Activated CD8-positive, alpha-beta memory T cell treated with anti-CD3 and anti-CD28 coated beads, Interleukin-2, amount 50 U/mL, for 4 hours (primary cell): ENCODE measurements at places on chromosomes 16 and 17.

GRCh38 chr17:28170771-28171170, 128.3 kb downstream of the NLK start:
- no peak for DNase-seq

GRCh38 chr16:17365211-17365541, 105.6 kb downstream of the XYLT1 start:
- no peak for DNase-seq

DNA sequence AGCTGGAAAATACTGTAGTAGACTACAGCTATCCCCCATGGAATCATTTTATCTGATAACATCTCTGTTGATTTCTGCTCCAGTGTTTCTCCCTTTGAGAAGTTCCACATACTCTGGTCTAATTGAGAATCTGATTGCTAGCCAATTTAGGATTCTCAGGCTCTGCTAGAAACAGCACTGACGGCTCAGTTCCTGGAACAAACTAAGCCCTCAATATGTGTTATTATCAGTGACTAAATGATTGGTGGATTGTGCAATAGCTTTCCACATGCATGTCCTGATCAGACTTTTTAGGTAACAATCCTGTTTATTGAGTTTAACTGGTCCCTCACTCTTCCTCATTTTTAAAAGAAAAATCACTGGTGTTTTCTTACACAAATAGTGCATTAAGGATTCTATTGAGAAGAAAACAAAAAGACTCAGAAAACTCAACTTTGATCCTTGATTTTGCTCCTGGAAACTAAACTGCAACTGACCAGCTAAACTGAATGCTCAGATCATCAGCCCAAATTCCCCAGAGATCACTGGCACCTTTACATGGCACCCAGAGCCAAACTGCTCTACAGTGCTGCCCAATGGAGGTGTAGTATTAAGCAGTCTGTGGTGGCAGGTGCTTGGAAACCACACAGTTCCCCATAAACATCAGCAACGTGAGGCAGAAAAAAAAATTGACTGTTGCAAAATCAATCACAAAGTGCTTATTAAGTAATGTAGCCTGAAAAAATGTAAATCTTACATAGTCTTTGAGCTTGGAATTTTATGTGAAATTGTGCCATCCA, 423.7 kb downstream of the TOX3 start:
- DNase-seq = no peak

- no peak for DNase-seq
Measured at GRCh38 chr17:67680445-67681224, 37.1 kb upstream of the NOL11 start.

DNA sequence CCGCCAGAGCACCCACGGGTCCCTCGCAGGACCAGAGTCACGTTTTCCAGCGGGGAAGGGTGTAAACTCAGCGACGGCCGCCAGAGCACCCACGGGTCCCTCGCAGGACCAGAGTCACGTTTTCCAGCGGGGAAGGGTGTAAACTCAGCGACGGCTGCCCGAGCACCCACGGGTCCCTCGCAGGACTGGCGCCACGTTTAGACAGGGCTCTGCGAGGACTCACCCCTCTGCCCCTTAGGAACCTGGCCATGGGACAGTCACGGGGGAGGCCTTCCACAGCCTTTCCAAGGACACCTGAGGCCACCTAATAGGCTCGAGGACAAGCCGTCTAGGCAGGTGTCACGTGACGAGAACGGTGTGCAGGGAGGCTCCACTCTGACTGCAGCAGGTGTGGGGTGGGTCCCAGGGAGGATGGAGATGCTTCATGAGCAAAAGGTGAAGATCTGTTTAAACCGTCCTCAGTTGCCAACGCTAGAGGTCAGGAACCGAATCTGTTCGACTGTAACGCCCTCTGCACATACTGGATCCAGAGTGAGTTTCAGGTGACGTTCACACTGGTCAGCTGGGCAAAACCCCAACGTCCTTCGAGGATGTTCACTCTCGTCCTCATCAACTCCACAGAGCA, 48.0 kb upstream of the METRNL start:
- no peak for DNase-seq

DNA sequence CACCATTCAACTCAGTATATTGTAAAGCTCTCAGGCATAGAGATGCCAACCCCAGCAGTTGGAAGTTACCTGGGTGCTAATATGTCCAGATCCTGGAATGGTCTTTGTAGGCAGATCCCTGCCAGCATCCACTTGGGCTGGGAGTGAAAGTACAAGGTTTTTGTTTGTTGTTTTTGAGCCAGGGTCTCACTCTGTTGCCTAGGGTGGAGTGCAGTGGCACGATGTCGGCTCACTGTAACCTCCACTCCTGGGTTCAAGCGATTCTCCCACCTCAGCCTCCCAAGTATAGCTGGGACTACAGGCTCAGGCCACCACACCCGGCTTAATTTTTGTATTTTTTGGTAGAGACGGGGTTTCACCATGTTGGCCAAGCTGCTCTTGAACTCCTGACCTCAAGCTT, 177.6 kb downstream of the IRF8 start:
- DNase-seq = no peak

DNA sequence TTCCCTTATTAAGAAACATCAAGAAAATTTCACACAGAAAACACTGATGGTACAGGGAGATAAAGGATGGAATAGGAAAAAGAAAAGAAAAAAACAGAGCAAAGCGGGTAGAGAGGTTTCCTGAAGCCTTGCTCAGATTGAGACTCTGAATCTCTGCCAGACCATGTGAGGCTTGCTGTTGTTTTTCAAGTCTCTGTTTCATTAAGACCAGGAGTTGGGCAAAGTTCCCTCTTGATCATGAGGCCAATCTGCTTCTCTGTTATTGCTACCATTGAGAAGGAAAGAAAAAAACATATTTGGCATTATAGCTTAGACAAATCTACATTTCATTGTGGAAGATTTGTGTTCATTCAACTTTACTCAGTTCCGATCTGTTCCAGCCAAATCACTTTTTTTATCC, 201.6 kb upstream of the SOX9 start:
- no peak for DNase-seq

DNA sequence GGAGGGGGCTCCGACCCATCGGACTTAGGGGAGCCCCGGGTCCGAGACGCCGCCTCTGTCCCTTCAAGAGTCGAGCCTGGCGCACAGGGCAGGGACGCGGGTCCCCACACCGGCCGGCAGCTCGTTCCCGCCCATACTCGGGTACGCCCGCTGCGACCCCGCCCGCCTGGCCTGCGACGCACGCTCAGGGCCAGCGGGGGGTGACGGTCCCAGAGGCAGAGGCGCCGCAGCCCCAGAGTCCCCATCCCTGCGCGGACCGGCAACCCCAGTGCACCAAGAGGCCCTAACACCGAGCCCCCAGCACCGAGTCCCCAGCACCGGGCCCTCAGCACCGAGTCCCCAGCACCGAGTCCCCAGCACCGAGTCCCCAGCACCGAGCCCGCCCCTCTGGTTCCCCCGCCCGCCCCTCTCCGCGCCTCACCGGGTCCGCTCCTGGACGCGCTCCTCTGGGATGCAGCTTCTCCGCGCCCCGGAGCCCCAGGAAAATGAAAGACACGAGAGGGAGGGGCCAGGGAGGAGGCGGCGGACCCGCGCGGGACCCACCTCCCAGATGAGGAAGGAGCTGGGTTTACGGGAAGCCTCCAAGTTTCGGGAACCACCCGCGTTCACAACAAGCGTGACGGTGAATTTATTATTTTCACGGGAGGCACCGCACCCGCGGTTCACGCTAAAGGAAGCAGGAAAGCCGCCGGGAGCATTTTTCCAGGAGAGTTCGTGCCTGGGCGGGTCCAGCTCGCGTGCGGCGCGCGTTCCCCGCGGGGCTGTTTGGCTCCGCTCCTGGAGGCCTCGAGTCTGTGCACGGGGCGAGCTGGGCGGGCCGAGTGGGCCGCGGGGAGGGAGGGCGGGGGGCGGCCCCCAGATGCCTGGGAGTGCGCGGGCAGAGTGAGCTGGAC, at the start of gene SECTM1:
SECTM1 (minus strand) TSS at position 488 of the 893 bp plus-strand sequence. CDS start 6,526 bp downstream, outside the sequence.
- no peak for DNase-seq

- DNase-seq = no peak
Measured at GRCh38 chr16:4367393-4367856, 4.2 kb upstream of the VASN start.

DNA sequence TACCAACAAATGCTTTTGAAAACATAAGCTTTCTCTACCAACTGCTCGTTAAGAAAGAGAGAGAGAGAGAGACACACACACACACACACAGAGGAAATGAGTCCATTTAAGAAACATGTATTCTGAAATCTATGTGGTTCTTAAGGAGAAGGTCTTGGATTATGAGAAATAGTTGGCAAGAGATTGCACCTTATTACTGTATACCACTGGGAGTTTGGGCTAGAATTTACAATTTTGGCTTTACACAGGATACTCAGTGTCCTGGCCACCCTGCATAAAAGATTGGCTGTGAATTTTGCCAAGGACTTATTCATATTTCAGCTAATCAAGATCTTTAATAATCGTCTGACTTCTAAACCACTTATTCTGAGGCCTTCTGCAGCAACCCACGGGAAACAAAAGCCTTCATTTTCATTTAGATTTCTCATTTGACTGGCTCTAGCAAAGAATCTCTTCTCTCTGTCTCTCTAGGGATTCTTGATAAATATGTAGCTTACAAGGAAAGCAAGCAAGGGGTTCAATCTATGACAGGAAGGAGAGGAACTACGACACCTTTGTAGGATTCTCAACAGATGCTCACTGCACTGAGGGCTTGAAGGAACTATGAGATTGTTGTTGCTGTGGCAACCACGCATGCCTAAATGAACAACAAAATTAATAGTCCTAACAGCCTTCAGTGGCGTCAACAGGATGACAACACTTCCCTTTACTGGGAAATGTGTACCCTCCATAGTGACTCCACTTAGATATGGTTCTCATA, 75.3 kb upstream of the GNAO1 start:
- DNase-seq = no peak

DNA sequence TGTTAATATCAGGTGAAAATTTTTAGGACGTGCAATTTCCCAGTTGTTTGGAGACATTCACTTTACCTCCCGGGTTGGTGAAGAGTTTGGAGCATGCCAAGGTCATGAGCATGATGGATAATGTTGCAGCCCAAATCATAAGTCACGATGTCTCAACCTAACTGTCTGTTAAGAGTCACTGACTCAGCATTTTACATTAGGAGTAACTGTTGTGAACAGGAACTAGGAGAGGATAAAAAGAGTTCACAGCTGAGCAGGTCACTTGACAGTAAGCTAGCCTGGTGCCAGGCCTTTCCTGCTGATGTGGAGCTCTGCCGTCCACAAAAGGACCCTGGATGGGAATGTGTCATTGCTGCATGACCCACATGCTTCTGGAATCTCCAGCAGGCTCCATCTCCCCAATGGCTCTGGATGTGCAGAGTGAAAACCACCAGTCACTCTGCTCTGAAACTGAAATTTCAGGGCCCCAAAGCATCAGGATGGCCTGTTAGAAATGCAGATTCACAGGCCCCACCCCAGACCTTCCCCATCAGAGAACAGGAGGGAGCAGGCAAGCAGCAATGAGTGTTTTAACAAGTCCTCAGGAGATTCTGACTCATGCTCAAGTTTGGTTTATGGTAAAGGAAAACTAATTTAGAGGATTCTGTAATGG, 371.6 kb upstream of the MAF start:
- DNase-seq = no peak

- no peak for DNase-seq
Measured at GRCh38 chr17:82245134-82246039, 16.5 kb downstream of the SLC16A3 start.

DNA sequence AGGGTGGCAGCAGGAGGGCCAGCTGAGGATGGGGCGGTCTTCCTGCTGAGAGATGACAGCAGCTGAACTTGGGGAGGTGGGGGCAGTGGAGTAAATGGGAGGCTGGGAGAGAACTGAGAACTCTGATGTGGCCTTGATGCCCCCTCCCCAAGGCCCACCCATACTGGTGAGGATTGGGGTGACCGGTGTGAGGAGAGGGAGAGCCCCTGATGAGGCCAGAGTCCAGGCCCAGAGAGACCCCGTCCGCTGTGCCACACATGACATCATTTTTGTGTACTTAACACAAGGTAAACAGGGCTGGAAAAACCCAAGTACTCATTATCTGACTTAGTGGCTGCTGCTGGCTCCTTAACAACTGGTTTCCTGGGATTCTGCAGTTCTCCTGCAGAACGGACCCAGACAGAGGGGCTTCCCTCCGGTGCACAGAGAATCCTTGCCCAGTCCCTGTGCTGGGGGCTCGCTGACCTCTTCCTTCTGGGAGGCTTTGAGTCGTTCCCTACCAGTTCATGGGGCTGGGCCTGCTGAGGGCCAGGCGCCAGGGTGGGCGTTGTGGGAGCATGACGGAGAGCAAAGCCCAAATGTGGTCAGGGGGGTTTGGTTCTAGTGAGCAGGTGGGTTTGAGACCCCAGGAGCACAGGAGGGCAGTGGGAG, 207.6 kb downstream of the RAB11FIP4 start:
- DNase-seq = no peak

GRCh38 chr17:14429084-14429483, 128.2 kb downstream of the HS3ST3B1 start:
- DNase-seq = no peak

DNA sequence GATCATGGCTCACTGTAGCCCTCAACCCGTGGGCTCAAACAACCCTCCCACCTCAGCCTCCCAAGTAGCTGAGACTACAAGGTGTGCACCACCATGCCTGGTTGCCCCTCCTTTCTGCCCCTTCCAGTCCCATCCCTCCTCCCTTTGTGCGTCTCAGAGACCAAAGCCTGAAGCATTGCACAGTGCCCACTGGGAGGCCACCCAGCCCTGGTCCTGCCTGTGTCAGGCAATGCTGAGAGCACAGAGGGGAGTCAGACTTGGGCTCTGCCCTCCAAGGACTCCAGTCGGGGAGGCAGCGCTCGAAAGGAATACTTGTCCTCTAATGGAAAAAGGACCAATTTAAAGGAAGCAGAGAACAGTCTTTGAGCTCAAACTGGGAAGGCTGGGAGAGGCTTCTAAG, 20.4 kb downstream of the RAI1 start:
- no peak for DNase-seq

GRCh38 chr16:74892574-74893461, 92.1 kb downstream of the WDR59 start:
- DNase-seq = no peak

- no peak for DNase-seq
Measured at GRCh38 chr16:85577899-85578598, 35.1 kb upstream of the GSE1 start.

GRCh38 chr17:45130681-45131615, 1.4 kb downstream of the PLCD3 start:
- DNase-seq = no peak

- DNase-seq = no peak
Measured at GRCh38 chr17:82978765-82979349, 100.6 kb upstream of the METRNL start.

DNA sequence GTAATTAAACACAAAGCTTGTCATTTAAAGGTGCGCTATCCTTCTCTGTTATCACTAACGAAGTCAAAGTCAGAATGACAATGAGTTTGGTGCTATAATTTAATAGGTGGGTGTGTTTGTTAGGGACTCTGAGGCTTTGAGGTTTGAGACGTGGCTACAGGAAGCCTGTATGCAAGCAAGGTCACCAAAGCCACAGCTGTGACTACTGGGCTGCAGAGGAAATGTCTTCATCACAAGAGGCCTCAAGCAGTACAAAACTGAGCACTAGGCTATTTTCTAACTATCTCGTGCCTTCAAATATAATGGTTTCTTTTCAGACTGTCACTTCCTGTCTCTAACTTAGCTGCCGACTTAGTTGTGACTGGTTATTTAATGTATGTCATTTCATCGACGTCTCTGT, 141.2 kb downstream of the AATF start:
- DNase-seq = peak; percentile 29

GRCh38 chr16:26889740-26890139, 177.0 kb upstream of the C16orf82 start:
- no peak for DNase-seq

GRCh38 chr17:29847527-29848400, 82.3 kb downstream of the SSH2 start:
- DNase-seq = no peak
